ENCODE measurements at places on chromosomes 11 and 22.

GRCh38 chr11:1041936-1042608 is 5.6 kb upstream of the MUC6 start:
- DNase-seq = no peak

- DNase-seq = no peak
These were observed 55.4 kb downstream of the PLEKHA7 start for GRCh38 chr11:16958833-16959232.

DNA sequence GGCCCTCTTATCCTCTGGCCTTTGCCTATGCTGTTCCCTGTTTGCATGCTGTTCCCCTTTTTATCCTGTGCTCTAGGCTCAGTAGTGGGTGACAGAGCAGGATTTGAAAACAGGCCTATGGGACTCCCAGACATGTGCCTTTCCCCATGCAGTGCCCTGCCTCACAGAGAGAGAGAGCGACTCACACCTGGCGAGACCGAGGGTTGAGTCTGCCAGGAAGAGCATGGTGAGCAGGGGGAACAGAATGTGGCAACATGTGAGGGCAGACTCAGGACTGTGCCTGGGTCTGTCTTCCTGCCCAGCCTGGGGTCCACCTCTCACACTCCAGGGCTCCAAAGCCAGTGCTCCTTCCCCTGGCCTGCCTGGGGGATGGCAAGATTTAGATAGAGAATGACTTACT is 75.0 kb downstream of the NFAM1 start:
- DNase-seq = no peak

DNA sequence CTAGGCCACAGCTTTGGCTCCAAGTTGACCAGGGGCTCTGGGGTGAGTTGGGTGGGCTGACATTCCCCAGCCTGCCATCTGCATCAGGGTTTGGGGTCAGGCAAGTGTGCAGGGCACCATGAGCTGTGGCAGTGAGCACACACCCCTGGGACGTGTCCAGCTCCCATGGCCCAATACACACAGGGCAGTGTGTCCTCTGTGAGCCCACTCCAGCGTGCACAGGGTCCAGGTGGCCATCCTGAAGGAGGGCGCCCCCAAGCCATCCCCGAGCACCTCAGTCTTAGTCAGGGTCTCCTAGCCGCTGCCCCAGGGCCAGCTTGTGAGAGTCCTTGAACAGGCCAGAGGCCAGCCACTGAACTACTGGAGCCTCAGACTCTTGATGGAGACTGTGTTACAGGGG is 1.2 kb upstream of the FGF3 start:
- no peak for DNase-seq

DNA sequence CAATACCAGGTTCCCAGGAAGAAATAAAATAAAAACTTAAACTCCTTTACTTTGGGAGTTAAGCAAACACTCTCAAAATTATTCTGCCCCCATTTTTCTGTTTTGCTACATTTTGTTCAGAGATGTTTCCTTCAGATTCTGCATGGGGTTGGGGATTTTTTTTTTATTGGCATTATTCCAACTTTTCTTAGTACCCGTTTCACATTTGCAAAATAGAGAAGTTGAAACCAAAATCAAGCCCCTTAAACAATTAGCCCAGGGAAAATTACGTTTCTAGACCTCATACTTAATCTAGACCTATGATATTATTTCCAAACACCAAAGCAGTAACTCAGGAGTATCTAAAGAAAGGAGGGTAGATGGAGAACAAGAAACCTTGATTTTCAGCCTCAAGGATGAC is 20.6 kb upstream of the MS4A7 start:
- DNase-seq = no peak

DNA sequence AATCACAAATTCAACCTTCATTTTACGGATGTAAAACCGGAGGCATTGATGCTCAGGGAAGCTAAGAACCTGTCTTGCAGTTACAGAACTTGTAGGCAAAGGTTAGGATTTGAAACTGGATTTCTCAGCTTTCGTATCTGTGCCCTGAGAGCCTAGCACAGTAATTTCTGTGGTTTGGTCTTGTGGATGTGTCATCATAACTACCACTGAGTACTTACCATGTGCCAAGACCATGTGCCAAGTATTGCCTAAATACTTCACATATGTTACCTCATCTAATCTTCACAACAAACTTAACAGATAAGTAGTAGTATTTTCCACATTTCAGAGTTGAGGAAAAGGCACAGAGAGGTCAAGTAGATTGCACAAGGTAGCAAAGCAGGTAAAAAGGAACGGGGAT is 140.7 kb downstream of the NXPE2 start:
- DNase-seq = no peak

GRCh38 chr11:118661425-118662301 is 17.8 kb downstream of the TREH start:
- DNase-seq = no peak

- DNase-seq = no peak
These were observed 1205.1 kb upstream of the CNTN5 start for GRCh38 chr11:97815667-97816066.

GRCh38 chr11:123773026-123773425 is 18.7 kb upstream of the OR6X1 start:
- no peak for DNase-seq

- DNase-seq = no peak
These were observed 332.2 kb downstream of the LUZP2 start for GRCh38 chr11:24828938-24829605.

DNA sequence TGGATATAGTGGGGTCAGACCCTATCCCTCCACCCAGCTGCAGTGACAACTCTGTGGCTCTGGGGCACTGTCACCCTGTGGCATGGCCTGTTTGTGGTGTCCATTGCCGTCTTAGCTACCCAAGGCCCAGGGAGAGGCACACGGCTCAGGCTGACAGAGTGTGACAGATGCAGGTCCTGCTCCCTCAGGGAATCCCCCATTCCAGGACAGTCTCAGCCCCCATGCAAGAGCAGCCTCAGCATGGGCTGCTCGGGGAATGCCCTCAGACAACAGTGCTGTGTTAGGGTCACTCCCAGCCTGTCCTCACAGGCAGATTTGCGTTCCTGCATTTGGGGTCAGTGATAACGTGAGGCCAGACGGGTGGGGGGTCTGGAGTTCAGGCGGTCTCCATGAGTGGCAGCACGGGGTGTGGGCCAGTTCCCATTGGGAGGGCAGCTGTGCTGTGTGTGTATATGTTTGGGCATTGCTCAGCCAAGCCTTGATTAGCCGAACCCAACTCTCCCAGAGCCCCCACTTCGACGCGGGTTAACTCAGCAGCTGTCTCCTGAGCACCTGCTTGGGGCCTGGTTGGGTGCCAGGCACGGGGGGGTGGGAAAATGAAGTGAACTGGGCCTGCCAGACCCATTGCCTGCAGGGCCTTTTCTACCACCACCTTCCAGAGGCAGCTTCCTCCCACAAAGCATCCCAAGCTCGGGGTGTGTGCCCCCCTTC is 5.3 kb upstream of the KCNQ1OT1 start:
- DNase-seq = no peak

- no peak for DNase-seq
These were observed 2.7 kb downstream of the CHRM4 start for GRCh38 chr11:46388619-46389449.

- DNase-seq = no peak
These were observed 155.0 kb upstream of the NCAM1 start for GRCh38 chr11:112806256-112806655.

DNA sequence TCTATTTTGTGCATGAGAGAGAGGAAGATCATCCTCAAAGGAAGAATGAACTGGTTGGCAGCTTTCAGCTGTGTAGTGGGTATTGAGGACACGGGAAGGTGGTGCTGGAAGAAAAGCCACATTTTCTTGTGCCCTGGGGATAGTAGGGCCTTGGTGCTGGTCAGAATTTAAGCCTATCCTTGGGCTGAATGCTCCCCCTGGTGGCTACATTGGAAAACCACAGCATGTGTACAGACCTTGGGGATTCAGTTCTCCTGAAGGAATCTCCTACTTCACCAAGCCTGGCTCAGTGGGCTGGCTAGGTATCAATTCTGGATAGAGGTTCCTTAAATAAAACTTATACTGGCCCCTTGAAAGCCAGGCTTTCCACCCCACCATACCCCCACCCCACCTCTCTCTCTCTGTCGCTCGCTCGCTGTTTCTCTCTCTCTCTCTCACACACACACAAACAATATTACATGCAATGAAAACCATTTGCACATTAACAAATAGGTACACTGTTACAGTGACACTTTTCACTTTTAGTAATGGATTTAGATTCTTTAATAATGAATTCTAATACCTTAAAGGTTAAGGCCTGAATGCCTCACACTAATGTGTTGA is 2.8 kb upstream of the OR51M1 start:
- DNase-seq = peak; percentile 25

- no peak for DNase-seq
These were observed 766 bp downstream of the IZUMO1R start for GRCh38 chr11:94305146-94305545.

DNA sequence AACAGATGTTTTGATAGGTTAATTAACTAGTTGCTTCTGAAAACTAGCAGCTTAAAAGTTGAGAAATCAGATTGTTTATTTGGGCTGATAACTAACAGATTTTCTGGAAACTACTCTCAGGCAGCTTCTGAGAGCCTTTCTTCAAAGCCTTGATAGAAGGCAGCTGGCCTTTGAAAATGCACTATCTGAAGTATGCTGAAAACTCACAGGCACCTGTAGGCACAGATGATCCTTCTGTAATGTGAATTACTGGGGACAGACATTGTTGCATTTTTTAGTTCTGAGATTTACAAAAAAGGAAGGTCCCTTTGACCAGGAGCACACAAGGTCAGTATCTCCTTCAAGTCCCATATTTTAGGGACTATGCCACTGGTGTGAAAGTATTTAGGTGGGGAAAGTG is 460.8 kb upstream of the CNTN5 start:
- no peak for DNase-seq

DNA sequence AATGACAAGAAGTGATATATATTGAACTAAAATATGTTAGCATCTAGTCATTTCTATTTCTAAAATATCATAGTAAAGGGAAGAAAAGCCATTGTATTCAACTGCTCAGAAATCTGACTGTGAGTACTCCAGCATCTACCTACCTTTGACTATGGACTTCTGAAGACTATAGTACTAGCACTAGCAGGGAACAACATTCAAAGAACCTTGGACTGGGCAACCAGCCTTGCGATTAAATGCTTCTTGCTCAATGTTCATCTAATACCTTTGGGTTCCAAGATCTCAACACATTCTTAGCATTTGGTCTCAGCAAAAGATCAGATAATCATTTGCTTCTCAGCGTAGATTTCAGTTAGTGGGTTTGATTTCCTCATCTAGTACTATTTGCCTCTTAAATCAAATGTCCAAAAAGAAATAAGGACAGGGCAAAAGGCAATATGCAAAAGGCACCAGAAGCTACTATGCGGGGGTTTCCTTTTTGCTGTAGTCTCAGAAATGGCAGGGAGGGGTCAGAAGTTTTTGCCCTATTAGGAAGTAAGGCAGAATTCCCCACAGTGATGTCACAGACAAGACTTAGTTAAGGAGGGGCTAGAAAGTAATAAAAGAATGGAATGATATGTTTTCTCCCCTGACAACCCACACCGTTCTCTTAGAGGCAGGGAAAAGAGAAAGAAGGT is 80.6 kb downstream of the GAB2 start:
- DNase-seq = no peak

- peak; percentile 36 for DNase-seq
These were observed 102.0 kb downstream of the INSC start for GRCh38 chr11:15216678-15217077.

DNA sequence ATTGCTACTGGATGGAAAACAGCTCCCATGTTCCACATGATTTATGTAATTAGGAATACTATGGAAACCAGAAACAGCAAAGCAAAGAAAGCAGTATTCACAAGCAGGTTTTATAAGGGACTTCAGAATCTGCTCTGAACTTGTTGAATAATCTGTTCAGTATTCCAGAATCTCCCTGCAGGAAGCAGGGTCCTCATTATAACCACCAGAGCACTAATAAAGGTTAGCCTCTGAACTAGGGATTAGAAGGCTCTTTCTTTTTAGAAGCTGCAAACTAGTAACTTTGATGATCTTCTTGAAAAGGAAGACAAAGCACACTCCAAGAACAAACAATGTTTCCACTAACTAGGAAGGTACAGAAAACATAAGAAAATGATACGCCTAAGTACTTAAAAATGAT is 125.8 kb downstream of the DCDC1 start:
- no peak for DNase-seq

DNA sequence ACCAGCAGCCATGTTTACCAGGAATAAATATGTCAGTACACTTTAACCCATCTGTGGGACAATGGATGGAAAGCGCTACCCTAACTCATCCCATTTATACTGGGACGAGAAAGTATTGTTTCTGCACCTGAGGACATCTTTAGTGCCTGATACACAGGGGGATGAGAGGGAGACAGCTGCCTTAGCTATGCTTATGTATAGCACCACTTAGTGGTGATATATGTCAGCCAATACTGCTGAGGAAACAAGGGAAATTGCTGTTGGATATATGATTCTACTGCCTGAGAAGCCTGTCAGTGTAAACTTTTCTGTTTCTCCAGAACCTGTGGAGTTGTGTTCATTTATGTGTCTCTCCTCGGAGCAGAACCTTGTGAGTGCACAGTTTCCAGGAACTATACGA is 13.3 kb upstream of the CEP295 start:
- no peak for DNase-seq

GRCh38 chr22:27420195-27420816 is 381.2 kb downstream of the MN1 start:
- no peak for DNase-seq

DNA sequence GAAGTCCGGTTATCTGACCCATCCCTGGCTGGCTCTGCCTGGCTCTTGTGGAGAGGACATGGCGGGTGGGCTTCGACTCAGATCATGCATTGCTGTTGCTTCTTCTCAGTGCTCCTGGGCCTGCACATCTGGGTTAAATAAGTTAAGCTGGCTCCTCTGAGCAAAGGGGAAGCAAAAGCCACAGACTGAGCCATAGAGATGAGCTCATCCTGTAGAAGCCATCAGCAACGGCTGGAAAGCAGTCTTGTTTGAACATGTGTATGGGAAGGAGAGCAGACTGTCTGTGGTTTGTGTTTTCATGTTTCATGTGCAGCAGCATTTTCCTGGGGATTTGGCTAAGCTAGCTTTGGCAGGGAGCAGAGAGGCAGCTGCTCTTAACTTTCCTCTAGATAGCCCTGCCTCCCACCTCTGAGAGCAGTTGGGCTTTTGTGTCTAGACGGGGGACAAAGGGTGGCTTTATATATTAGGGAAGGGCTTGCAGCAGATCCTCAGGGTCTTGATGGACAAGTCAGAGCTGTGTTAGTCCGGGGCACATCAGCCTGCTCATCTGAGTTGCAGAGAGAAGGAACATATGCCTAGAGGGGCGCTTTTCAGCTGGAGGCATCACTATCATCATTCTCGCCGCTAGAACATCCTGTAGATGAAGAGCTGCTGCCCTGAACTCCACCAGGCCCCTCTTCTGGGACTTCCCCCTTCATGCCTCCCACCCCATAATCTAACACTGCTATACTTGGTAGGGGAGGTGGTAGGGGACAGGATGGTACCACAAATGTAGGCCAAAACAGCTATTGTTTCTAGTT is 14.9 kb downstream of the DCPS start:
- no peak for DNase-seq

DNA sequence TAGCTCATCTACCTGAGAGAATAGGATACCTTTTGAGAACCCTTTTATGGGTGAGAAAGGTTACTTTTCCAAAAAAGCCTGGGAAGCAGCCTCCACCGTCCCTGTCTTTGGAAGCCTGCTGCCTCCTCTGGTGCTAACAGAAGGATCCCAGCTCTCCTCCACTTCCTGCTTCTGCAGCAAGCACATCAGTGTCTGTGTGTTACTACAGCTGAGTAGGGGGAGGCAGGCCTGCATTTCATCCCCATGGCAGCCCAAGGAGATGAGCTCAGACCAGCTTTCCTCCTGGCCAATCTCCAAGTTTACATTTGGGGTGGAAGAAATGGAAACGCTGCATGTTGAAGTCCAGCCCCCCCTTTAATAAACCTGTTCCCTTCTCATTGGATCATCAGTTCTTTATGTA is 7.4 kb upstream of the CCDC34 start:
- no peak for DNase-seq

GRCh38 chr11:26860091-26860780 is 133.7 kb upstream of the FIBIN start:
- DNase-seq = no peak

Measured in germinal center (tissue), 1 donor.